ENCODE measurements at places on chromosomes 6 and 20.

- no peak for DNase-seq
Measured at GRCh38 chr20:38267296-38267695, 6.8 kb upstream of the KIAA1755 start.

DNA sequence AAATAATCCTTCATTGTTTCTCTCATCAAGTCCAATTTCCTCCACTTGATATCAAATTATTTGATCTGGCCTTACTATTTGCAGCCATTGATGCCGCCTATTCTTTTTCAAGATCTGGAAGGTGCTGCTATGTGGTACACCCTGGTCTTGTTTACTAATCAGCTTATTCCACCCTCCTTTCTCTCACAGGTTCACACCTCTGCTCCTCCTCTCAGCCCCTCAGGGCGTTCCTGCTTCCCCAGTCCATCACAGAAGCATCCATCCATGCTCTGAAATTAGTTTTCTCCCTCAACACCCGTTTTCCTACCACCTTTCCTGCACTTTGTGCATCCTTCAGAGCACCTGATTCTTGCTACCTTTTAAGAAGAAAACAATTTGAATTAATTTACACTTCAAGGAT is 183.6 kb downstream of the EPHA7 start:
- DNase-seq: no peak

DNA sequence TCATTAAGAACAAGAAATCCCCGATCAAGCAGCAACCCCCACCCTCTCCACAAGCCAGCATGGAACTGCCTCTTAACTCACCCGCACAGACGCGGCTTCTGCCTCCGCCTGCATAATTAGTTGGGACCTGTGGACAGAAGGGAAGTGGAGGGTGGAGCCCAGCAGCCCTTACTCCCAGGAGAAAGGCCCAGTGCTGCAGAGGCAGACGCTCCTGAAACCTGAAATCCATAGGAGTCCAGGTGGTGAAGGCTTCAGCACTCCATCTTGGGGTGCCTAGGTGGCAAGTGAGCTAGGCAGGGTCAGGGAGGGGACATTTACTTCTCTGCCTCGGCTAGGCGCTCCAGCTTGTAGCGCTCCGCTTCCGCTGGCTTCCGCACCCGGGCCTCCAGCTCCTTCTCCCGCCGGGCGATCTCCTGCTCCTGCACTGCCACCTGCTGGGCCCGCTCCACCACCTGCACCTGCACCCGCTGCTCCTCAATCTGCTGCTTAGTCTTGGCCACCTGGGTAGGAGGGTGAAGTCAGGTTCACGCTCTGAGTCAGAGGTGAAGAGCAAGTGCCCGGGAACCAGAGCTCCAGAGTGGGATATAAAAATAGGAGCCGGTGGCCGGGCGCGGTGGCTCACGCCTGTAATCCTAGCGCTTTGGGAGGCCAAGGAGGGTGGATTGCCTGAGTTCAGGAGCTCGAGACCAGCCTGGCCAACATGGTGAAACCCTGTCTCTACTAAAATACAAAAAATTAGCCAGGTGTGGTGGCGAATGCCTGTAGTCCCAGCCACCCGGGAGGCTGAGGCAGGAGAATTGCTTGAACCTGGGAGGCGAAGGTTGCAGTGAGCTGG is 10.7 kb downstream of the TUBB start:
- no peak for DNase-seq

DNA sequence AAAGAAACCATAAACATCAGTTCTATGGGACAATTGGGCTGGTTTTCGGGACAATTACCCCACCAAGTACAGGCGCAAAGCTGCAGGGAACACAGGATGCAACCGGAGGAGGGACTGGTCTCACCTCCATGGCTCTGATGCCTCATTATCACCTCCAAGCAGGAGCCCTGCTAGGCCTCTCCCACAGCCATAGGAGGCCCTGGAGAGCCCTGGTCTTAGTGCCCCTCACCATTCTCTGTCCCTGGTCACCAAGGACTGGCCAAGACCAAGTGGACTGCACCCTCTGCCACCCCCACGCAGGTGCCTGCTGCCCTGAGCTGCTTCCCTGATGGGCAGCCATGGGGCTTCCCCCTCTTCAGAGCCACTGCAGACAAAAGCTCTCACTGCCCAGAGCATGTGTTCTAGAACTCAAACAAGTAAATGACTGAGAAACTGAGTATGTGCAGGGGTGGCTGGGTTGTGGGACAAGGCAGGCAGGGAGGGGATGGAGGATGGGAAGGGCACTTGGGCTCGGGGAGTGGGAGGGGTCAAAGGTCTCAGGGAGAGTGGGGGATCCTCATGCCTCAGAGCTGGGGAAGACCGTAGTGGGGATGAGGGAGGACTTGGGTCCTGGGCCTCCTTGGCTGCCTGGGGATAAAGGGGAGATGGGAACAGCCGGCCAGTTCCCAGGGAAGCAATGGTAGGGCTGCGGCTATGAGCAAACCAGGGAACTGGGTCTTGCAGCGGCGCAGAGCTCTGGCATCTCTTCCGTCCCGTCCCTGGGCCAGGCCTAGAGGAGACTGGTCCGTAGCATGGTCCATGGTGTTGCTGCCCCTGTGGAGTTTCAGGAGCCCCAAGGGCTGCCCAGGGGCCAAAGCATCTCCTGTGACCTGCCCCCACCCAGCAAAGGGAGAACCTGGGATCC is 435.1 kb downstream of the PREX1 start:
- no peak for DNase-seq

GRCh38 chr6:70411542-70412251 is 1.6 kb upstream of the FAM135A start:
- no peak for DNase-seq

GRCh38 chr20:63533388-63533787 is 3.8 kb downstream of the PTK6 start:
- no peak for DNase-seq

DNA sequence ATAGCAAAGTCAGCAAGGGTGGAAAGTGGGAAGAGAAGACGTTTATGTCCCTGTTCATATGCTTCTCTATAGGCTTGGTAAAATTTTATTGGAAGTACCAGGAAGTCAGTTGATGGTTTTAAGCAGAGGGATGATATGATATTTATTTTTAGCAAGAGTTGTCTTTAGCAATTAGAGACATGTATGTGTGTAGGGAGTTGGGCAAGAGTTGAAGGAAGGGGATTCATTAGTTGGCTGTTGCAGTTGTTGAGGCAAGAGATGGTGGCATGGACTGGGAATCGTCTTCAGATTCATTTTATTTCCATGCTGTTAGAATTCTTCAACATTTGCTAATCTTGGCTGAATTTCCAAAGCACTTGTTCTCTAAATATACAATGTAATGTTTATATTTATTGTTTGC is 85.6 kb downstream of the QKI start:
- no peak for DNase-seq

DNA sequence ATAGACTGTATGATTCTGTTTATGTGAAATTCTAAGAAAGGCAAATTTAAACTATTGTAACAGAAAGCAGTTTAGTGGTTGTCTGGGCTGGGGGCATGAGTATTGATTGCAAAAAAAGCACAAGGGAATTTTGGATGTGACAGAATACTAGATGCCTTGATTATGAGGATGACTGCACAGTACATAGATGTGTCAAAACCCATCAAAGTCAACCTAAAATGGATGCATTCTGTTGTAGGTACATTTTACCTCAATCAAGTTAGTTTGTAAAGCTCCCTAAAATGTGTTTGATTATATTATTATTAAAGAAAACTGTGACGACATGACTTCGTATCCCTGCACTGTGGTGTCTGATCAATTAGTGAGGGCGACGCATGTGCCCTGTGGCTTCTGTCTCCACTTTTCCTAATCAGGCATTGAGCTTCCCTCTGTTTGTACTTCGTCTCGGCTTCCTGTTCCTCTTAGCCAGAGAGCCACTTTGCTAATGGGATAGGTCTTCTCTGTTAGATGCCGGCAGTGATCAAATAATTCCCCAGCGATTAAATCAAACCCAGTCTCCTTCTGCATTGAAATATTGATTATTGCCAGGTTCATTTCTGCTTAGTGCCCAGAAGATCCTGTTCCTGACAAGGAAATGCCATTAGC is 118.3 kb upstream of the GGTLC1 start:
- no peak for DNase-seq

DNA sequence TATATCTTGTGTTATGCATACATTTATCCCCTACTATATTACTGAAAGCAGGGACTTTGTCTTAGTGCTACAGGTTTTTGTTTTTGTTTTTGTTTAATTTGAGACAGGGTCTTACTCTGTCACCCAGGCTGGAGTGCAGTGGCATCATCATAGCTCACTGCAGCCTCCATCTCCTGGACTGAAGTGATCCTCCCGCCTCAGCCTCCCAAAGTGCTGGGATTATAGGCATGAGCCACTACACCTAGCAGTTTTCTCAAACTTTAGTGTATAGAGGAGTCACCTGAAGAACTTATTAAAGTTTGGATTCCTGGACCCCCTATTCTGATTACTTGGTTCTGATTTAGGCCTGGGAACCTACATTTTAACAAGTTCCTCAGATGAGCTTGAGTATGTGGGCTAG is 51.9 kb downstream of the CBFA2T2 start:
- DNase-seq: no peak

DNA sequence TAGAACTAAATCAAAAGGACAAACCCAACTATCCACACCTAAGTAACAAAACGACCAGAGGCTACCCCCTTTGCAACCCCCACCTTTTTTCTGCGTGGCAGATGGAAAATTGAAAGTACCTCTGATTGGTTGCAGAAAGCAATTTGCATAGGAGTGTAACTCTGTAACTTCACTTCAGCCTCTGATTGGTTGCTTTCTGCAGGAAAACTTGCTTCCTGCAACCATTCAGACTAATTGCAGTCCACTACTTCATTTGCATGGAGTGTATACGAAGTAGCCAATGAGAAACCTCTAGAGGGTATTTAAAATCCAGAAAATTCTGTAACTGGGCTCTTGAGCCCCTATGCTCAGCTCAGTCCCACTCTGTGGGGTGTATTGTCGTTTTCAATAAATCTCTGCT is 129.1 kb upstream of the OLIG3 start:
- no peak for DNase-seq

GRCh38 chr20:61727761-61728160 is 337.9 kb downstream of the TAF4 start:
- DNase-seq: no peak

Data from HTR-8/SVneo (cell line).